Stimulated activated CD8-positive, alpha-beta memory T cell treated with anti-CD3 and anti-CD28 coated beads, Interleukin-2, amount 100 ng/mL, for 1 hour (primary cell): ENCODE measurements at places on chromosomes 1 and 21.

- no peak for DNase-seq
These were observed 488.0 kb upstream of the B3GALT2 start for GRCh38 chr1:193674292-193674944.

- DNase-seq: no peak
These were observed 14.7 kb upstream of the DISC1 start for GRCh38 chr1:231611851-231612250.

DNA sequence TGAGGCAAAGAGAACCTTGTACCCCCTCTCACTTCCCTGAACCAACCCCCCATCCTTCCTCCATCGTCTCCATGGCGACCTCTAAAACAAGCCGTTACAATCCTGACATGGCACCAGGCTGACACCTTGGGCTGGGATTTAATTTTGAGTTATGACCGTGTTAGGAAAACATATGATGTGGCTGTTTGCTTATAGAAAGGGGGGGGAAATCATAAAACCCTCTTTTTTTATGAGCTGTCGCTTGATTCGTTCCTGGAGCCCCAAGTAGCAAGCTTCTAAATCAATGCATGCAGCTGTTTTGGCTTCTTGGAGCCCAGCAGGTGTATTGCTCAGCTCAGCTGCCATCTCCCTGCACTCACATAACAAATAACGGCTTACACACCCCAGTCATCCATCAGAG lies 301.2 kb upstream of the SPAG17 start:
- no peak for DNase-seq

GRCh38 chr1:99756598-99756997 lies 9.8 kb downstream of the FRRS1 start:
- DNase-seq: no peak

GRCh38 chr1:183272390-183272848 lies 86.4 kb downstream of the LAMC2 start:
- no peak for DNase-seq

DNA sequence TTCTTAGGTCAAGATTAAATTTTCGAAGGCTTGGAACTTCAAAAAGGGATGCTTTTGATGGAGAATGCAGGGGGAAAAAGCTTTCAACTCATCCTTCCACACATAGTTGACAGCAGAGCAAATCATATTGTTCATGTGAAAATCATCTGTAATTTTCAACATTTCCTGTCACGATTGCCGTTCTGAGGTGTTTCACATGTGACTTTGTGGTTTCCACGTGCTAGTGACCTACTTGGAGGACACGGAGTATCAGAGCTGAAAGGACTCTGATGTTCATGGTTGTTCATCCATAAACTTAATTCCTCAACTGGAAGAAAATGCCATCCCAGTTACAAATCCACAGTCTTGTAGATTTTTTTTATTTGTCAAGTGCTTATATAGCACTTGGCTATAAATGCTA lies 79.1 kb downstream of the ZP4 start:
- DNase-seq: no peak

GRCh38 chr1:39088658-39089057 lies 62.5 kb downstream of the NDUFS5 start:
- no peak for DNase-seq
